ENCODE measurements at places on chromosomes 13 and 19. TPM values are rescaled to one million over a fixed set of nuclear protein-coding genes. Genes with fewer than 3 reads are reported as not detected.

DNA sequence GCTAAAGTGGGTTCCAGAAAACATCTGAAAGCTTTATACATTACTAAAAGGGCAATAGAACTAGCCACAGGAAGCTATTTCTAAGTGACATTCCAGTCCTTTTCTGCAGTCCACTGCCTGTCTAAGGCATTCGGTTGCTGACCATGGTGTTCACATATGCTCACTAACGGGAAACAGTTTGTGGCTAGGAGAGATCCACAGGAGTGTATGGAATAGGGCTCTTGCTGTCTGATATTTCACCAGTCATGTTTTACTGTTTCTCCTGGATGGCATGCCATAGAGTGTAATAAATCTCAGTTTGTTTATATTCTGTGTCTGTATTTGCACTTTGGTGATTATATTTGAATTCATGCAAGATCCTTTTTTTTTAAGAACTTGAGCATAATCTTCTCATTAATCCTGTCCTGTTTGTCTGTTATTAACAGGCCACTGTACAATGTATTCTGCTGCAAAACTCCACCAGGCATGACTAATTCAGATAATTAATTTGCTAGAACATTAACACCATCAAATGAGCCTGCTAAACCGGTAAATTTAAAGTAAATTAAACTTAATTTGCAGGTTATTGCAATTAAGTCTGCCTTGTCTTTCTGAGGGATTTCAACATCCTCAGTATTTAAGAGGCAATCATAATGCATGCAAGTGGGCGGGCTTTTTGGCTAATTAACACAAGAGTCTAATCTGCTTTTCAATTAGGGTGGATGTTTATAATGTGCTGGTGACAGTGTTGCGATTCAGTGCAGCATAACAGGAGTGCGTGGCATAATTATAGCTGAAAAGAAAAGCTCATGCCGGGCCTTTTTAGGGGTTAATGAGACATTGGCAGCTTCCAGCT lies 201.3 kb downstream of the POU4F1 start:
- DNase-seq = no peak

DNA sequence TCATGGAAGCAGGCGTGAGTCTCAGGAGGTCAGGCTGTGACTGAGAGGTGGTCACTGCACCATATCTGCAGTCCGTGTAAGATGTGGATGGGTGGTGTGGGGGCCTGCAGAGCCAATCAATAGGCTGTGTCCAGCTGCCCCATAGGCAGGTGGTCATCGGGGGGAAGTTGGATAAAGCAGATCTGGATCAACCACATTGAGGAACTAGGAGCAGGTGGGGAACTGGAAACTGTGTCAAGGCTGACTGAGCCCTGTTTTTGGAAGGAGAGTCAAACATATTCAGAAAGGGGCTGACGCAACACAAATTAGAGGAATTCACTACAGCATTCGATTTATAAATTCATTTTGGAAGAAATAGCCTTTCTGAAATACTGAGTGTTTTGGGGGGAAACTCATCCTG lies 15.0 kb downstream of the CLEC4M start:
- no peak for DNase-seq

DNA sequence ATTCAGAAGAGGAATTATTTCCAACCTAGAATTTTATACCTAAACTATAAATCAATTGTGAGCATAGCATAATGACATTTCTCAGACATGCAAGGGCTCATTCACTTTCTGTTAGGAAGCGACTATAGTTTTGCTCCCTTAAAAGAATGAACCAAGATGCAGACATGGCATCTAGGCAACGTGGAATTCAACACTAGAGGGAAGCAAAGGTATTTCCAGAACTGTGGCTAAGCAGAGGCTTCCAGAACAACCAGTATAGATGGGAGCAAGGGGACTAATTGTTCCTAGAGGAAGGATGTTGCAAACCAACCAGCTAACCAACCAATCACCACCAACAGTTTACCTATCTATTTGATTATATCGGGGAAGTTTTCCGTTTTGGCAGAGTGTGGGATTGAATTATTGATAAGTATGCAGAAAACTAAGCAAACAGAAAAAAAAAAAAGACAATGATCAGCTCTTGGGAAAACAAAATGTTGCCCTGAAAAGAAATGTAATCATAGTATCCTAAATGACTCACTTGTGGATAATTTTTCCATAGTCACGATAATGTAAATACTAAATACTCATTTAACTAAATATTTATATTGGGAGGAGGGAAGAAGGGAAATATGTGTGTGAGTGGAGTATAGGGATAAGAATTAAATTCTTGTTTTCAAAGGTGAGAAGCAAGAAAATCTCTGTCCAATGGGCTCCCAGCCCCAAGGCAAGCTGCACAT lies 21.1 kb downstream of the ARL11 start:
- DNase-seq = peak; percentile 65

DNA sequence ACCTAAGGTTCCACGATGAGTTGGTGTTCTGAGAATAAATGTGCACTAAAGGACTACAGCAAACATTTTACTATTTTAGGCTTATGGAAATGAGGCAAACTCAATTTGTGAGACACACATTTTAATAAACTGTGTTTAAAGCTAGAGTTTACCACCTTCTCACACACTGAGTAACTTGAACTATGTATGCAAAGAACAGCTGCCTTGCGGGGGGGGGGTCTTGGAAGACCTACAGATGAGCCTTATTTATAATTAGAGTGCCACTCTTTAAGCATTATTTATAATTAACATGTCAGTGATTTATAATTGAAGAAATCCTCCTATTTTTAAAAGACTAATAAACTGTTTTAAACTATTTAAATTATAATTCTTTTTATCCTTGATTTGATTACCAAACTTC lies 300.4 kb downstream of the DLEU7 start:
- no peak for DNase-seq

MBD3L2 gene
- not detected for total RNA-seq

GRCh38 chr19:15091918-15092753 lies 10.1 kb downstream of the OR1I1 start:
- DNase-seq = peak; percentile 75

NUMBL gene
- 7.5 TPM for total RNA-seq

GRCh38 chr13:112622375-112622774 lies 34.4 kb upstream of the TUBGCP3 start:
- DNase-seq = no peak

DNA sequence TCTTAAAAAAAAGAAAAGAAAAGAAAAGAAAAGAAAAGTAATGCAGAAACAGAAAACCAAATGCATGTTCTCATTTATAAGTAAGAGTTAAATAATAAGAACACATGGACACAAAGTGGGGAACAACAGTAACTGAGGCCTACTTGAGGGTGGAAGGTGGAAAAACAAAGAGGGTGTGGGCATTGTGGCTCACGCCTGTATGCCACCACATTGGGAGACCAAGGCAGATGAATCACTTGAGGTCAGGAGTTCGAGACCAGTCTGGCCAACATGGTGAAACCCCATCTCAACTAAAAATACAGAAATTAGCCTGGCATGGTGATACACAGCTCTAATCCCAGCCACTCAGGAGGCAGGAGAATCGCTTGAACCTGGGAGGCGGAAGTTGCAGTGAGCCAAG lies 8.1 kb downstream of the ZNF708 start:
- no peak for DNase-seq

GRCh38 chr19:35846038-35846668 lies 6.2 kb downstream of the NPHS1 start:
- no peak for DNase-seq

DNA sequence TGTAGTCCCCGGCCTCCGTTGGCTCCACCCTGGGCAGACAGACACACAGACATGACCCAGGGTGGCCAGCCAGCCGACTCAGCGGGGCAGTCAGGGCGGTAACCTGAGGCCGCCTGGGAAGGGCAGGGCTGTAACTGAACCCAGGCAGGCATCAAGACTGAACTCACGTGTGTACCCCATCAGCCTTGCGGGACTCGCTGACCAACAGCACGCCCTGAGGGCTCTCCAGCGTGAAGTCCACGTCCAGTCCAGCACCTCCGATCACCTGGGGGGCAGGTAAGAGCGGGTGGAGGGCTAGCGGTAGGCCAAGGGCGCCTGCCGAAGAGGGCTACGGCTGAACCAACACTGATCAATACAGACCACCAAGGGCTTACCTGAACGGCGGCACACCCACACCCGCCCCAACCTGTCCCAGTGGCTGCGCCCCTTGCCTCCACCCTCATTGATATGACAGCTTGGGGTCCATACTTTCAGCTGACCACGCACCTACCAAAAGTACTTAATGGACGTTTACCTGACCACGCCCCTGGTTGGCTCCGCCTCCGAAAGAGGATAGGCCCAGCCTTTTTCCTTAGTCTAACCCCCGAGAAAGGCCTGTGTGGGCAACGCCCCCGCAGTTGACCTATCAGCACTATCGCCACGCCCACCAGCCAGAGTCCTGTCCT lies 791 bp downstream of the TMED1 start:
- DNase-seq = no peak

DNA sequence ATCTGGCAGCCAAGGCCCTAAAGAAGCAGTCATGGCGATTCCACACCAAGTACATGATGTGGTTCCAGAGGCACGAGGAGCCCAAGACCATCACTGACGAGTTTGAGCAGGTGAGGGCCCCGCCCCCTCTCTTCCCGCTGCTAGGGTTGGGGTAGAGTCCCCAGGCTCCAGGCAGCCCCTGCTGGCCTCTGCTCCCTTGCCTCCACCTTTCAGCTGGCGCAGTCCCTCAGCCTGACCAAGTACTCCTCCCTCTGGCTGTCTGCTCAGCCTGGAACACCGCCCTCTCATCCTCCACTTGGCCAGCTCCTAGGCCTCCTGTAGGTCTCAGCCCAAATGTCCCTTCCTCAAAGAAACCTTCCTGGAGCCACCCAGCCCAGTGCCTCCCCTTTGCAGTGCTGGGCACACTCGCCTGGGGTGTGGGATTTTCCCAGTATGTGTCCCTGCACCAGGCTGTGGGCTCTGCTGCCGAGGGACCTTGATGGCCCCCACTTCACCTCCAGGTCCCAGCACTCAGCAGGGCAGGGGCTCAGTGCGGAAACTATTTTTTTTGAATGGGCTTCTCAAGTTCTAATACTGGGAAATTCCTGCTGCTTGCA lies 5.7 kb downstream of the LENG1 start:
- DNase-seq = no peak

C13orf42 gene
- not detected for total RNA-seq

DNA sequence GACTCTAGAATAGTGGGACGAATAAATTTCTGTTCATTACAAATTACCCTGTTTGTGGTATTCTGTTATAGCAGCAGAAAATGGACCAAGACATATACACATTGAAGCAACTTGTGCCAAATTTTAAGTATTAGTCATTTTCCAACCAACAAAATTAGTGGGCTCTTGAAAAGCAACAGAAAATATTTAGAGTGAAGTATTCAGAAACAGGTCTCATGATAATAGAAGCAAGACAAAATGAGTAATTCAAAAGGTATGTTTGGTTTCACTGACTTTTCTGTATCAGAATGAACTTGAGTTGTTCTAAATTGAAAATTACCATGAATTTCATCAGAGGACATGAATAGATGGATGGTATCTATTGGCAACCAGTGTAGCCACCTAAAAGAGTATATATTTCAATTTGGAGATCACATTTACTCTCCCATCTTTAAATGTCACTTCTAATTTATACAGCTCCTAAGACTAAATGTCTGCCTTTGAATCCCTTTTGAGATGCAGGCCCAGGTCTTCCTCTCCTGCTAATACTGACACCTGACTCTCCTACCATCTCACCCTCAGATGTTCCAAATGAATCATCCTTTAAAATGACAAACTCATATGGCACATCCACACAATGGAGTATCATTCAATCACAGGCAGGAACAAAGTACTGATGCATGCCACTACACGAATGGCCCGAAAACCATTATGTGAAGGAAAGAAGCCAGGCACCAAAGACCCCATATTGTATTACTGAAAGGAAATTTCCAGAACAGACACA lies 40.7 kb upstream of the DOCK9 start:
- no peak for DNase-seq

CRX gene
- total RNA-seq = not detected

DNA sequence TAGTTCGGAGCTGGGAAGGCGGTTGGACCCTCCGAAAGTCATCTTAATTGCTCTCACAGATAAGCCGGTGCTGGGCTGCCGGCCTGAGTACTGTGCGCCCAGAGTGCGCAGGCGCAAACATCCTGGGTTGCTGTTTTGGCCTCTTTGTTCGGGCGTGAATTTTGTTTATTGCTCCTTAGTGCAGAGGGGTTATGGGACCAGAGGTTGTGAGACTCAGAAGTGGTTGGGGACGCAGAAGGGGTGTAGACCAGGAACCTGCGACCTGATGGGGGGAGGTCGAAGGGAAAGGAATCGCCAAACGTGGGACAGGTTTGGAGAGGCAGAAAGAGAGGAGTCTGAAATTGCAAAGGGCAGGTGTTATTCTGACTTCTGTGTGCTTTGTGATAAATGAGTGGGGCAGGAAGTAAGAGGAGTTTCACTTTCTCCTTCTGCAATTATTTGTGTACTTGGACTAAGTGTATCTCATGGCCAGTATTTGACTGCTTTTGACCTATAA lies 607 bp upstream of the ZNF566 start:
- DNase-seq = peak; percentile 93

DNA sequence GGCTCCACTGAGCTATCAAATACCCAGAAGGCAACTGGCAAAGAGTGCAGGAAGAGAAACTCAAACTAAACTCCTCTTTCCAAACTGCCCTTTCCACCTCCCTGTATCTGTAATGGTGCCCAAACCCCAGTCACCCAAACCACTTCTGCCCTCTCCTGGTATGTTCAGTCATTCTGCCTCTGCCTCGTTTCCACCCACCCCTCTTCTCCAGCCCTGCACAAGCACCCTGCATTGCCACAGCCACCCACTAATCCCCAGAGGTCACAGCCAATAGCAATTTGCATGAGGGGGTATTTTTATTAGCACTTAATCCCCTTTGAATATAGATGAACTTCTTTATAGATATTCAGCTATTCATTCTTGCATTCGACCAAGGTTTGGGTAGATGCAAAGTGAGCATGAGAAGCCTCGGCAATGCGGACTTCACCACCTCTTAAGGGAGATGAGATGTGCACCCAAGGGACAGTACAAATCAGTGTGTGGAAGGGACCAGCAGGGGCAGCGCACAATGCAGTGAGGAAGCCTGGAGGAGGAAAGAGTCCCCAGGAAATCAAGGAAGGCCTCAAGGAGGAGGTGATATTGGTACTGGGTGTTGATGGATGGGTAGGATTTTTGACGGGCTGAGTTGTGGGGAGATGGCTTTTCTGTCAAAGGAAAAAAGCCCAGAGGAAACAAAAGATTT lies 12.4 kb downstream of the TMEM272 start:
- peak; percentile 85 for DNase-seq

GFY gene
- total RNA-seq = not detected

GRCh38 chr13:89687066-89687465 lies 1660.4 kb upstream of the MIR17HG start:
- DNase-seq = no peak

DNA sequence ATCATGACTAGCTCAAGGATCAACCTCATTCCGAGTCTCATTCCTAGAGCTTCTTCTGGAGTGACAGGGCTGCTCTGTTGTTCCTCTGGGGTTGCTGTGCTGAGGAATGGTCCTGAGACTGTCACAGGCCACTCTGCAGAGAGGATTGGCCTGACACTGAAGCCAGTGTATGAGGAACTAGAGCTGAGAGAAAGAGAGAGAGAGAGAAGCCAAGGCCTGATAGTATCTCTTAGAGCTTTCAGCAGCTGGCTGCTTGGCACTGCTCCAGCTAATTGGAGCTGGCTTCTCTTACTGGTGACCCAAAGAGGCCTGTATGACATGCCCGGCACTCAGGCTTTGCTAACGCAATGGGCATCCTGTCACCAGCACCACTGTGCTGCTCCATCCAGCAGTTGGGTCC lies 73.4 kb upstream of the FLT1 start:
- DNase-seq = no peak

ZNF567 gene
- 2.9 TPM for total RNA-seq

- no peak for DNase-seq
These were observed 721.5 kb upstream of the KLHL1 start for GRCh38 chr13:70829748-70830147.

- DNase-seq = no peak
These were observed 11.7 kb downstream of the LCP1 start for GRCh38 chr13:46170268-46170667.

Data from SK-MEL-5 (cell line).